ENCODE measurements at places on chromosomes 5 and 9. TPM values are rescaled to one million over a fixed set of nuclear protein-coding genes. Genes with fewer than 3 reads are reported as not detected.

DNA sequence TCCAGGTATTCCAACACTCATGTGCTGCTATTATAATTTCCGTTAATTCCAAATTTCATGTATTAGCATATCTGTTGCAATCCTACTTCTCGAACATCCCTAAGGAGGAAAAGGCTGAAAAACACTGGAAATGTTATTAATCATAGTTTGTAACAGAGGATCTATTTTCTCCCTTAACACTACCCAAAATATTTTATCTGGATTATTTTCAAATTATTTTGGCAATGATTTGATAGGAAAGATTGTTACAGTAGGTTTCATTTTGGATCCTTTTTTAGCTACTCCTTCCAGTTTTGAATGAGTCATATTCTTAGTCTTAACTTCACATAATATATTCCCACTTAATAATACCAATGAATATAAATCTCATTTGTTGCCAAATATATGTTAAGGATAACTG, 13.9 kb upstream of the NAA35 start:
- DNase-seq = no peak

DNA sequence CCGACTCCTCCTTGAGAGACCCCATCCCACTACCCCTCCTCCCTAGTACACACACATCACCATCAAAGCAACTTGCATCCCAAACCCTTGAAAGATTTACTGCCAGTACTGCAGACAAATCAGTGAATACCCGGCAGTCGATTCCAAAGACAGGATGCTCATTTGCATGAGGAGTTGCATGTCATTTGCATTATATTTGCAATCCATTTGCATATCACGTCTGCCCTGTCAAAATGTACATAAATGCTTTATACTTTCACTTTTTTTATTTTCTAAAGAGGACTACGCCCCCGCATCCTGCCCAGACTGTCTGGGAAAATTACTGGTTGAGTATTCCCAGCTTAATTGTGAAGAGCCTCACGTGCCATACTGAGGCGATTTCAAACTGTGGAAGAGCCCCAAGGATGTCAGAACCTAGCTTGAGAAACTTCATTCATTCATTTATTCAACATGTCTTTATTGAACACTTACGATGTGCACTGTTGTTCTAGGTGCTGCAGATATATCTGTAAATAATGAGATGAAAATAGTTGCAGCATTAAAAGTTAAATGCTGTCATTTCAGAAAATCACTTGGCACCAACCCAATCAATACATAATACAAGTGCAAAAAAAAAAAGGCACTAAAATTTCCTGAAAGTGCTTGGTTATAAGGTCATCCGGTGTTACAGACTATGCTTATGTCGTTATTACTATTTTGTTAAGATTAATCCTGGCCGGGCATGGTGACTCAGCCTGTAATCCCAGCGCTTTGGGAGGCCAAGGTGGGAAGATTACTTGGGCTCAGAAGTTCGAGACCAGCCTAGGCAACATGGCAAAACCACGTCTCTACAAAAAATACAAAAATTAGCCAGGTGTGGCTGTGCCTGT, 17.2 kb upstream of the SIL1 start:
- no peak for DNase-seq

CXCL14 gene
- 2.3 TPM for total RNA-seq

- DNase-seq = no peak
These were observed 443.8 kb downstream of the BNC2 start for GRCh38 chr9:16426716-16427115.

DNA sequence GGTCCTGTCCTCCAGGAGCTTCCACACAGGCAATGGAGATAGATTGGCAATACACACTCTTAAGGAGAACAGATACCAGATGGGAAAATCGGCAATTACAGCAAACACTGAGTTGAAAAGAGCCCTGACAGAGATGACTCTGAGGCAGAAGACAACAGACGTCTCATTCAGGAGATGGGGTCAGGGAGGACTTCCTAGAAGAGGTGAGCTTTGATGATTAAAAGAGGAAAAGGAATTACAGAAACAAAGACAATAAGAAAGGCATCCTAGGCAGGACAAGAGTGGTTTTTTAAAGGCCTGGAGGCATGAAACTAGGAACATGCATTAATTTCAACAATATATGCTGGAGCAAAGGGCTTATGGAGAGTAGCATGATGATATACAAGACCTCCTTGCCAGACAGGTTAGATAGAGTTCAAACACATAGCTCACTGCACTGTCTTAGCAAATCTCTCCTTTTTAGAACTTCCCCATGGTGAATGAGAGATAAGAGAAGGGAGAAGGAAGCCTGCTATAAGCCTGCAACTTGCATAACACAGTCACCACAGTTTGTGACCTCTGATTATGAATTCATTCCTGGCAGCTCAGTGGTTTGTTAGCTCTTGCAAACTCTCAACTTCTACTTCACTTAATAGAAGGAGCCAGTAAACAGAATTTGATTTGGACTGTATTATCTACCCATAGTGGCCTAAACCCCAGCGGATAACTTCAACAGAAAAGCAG, 48.5 kb downstream of the SIL1 start:
- DNase-seq = no peak

- no peak for DNase-seq
These were observed 6.2 kb downstream of the TRIM32 start for GRCh38 chr9:116693233-116693731.

ECSCR gene
- total RNA-seq = 31.1 TPM

DNA sequence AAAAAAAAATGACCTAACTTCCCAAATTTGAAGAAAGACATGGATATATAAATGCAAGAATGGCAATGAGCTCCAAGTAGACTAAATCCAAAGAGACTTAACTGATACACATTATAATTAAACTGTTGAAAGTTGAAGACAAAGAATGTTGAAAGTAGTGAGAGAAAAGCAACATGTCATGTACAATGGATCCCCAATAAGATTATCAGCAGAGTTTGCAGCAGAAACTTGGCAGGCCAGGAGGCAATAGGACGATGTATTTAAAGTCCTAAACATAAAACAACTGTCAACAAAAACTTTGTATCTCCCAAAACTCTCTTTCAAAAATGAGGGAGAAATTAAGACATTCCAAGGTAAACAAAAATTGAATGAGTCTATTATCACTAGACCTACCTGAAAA, 8.6 kb upstream of the DIRAS2 start:
- no peak for DNase-seq

SNCAIP gene
- total RNA-seq = 3.3 TPM

COL27A1 gene
- total RNA-seq = 59.2 TPM

KIAA0825 gene
- 5.9 TPM for total RNA-seq

GRCh38 chr9:31027678-31028077, 1356.8 kb upstream of the ACO1 start:
- DNase-seq = no peak

- DNase-seq = no peak
These were observed 5.0 kb upstream of the PPP2R2B start for GRCh38 chr5:146883511-146883910.

CCNI2 gene
- total RNA-seq = 5.8 TPM

DNA sequence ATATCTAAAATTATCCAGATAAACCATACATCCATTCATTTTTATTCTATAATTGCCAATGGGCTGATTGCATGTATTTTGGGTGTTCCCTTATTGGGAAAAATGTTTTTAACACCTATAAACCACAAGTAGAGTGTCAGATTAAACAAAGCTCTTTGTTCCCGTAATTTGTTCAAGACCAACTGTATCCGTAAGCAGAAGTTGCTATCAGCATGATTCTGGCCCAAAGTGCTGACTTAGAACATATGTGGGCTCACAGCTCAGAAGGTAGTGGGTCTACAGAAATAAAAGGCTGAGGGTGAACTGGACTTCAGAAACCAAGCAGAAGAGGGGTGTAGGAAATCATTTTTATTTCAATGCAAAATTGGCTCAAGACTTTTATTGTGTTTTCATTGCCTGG, 23.5 kb upstream of the IL7R start:
- no peak for DNase-seq

- no peak for DNase-seq
These were observed 234.2 kb upstream of the MEF2C start for GRCh38 chr5:89117124-89117644.

DNA sequence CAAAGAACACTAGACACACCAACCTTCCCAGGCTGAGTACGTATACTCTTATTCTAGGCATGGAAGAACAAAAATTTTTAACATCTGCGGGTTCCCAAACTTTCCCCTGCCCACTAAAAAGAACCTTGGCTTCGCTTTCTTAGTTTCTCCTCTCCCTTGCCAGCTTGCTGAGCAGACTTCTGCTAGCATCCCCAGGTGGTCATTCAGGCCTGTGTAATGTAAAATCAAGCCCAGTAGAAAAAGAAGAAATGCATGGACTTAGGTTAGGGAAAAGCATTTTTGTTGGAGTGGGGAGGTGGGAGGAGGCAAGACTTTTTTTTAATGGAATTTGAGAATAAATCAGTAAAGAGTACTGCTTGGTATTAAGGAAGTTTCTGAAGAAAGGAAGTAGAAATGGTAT, 331.0 kb upstream of the TLE4 start:
- DNase-seq = no peak

DNA sequence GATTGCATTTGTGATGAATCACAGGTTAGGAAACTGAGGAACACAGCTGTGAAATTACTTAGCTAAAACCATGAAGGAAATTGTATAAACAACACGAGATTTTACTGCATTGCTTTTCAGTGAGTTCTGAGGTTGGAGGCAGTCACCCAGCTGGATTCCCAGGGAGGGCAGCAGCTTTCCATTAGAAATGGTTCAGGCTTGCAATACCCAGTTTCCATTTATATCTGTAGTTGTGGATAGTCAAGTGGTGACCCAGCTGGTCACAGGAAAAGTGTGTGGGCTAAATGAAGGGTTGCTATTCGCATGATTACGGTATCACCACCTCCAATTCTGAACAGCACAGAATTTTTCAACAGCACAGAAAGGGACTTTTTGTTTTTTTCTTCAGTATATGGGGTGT, 34.3 kb upstream of the SPATA31D4 start:
- DNase-seq = no peak

ITK gene
- 4.7 TPM for total RNA-seq

DNA sequence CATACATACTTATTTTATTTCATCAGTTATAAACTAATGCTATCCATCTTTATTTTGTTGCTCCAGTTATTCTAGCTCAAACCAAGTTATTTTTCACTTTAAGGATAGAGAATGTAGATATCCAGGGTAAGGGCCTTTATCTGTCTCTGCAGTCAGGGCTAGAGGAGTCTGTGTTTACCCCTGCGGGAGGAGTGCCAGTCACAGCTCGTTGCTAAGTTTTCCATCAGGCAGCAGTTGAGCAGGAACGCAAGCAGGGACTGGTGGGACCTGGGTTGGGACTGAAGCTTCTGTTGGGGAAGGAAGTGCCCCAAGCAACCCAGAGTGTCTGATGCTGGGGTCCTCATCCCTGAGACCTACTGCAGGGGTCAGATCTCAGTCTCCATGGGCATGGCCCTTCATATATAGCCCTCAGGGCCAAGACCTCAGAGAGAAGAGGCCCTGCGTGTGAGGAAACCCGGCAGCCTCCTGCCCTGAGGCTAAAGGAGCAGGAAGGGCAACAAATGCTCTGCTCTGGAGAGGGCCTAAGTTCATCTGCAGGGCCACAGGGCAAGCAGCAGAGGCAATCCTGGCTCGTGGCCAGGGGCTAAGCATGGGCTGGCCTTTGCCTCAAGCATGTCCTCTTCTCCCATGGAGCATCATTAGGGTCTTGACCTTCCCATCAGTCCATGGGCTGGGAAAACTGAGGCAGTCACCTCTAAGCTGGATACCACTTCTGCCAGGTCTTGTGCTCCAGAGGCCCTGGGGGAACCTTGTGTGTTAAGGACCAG, 6.6 kb downstream of the SLC22A4 start:
- DNase-seq = no peak

DNA sequence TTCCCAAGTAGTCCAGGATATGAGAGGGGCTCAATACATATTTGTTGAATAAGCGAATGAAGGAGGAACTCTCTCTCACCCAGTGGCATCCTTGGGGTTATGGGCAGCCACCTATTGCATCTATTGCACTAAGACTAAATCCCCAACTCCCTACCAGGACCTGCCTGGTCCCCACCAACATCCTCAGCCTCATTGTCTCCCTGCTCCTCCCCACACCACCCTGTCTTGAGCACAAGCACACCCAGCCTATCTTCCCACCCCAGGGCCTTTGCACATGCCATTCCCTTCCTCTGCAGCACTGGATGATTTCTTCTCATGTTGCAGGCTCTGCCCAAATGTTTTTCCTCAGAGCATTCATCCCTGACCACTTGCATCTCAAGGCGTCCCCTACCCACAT, 133.8 kb downstream of the BARX1 start:
- DNase-seq = no peak

GRCh38 chr9:131608493-131609037, 63.2 kb downstream of the PRRT1B start:
- DNase-seq = peak; percentile 77

GRCh38 chr5:74063346-74063745, 437.4 kb downstream of the ARHGEF28 start:
- no peak for DNase-seq

SV2C gene
- total RNA-seq = 0.60 TPM

- DNase-seq = no peak
These were observed 535.7 kb upstream of the ACO1 start for GRCh38 chr9:31848505-31849285.

- DNase-seq = no peak
These were observed 25.7 kb downstream of the SMARCA2 start for GRCh38 chr9:2040828-2041227.

- no peak for DNase-seq
These were observed 615.0 kb upstream of the CHD1 start for GRCh38 chr5:99543841-99544240.

- no peak for DNase-seq
These were observed 136.8 kb downstream of the BASP1 start for GRCh38 chr5:17354265-17354664.

- DNase-seq = no peak
These were observed 15.7 kb downstream of the CEP72 start for GRCh38 chr5:627840-628239.

- DNase-seq = no peak
These were observed 418.1 kb upstream of the KLF4 start for GRCh38 chr9:107907715-107908114.

All from ureter (tissue), 1 donor.